Psoas muscle (tissue), 8 donors: ENCODE measurements at places on chromosomes 5 and 9. TPM values are rescaled to one million over a fixed set of nuclear protein-coding genes. Genes with fewer than 3 reads are reported as not detected.

DNA sequence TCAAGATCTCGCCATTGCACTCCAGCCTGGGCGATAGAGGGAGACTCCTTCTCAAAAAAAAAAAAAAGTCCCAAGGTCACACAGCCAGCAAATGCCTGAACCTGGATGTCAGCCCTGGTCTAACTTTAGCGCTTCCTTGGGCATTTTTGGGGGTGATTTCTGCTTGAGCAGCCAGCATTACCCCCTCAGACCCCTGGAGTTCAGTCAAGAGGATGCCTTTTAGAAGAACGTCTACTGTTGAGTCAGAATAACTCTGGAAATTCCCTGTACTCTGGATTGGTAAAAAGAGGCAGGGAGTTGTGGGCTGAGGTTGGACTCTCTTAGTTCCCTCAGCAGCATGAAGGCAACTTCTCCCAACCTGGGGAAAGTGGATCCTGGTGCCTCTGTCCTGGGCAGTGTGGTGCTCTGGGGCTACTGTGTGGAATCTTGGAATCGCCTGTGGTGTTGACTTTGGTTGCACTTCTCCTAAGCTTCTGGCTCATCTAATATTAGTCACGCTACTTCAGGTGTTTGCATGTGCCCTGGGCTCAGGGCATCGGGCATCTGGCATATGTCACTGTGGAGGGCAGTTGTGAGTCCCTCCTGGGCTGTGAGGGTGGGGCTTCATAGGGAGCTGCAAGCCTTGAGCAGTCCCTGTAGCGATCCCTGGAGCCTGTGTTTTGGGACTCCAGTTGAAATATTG lies 32.2 kb downstream of the STXBP1 start:
- no peak for DNase-seq

- DNase-seq: no peak
These were observed 47.5 kb downstream of the SERINC5 start for GRCh38 chr5:80208381-80208780.

DNA sequence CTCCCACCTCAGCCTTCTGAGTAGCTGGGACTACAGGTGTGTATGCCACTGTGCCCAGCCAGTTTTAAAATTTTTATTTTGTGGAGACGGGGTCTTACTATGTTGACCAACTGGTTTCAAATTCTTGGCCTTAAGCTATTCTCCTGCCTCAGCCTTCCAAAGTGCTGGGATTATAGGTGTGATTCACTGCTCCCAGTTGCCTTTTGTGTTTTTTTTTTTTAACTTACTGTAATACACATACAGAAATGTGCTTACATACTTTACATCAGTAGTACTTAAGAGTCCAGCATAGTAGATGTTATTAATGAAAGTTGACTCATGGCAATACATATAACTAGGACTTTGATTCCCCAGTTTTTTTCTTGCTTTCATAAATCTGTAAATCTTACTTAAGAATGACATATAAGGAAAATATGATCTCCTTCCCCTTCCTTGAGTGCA lies 4.7 kb downstream of the MAN2A1 start:
- DNase-seq: no peak

DNA sequence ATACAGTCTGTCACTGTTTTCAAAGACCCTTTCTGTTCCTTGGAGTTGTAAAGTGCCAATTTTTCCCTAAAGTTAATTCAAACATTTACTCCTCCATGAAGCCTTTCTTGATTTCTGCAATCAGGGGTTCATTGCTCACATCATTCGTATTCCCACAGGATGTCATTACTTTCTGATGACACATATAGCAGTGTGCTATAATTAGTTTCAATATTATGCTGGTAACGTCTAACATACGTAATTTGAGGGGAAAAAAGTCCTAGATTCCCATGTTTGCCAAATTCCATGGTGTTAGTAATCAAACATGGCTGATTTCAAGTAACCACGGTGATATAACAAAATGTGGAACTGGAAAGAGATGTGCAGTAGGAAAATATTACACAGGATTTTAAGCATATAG lies 468.2 kb upstream of the MEF2C start:
- DNase-seq: no peak

DNA sequence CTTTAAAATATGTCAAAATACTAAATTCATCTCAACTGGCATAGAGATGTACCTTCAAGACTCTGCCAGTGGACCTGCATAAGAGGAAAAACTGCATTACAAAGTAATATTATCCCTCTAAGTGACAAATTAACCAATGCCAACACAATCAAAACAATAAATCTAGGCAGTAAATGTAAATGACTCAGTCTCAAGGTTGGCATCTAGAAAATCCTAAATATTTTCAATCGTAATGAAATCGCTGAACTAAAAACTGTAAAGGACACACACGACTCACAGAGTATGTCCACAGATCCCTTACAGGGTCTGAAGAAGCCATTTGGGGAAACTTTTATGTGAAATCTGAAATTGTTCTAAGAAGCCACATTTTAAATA lies 31.2 kb downstream of the ERMP1 start:
- DNase-seq: no peak

GRCh38 chr5:77635067-77635916 lies 3.2 kb downstream of the OTP start:
- no peak for DNase-seq

- DNase-seq: no peak
These were observed 369.0 kb downstream of the CAAP1 start for GRCh38 chr9:26523577-26523976.

GRCh38 chr5:144219869-144220268 lies 49.2 kb downstream of the KCTD16 start:
- no peak for DNase-seq

- no peak for DNase-seq
These were observed 177.2 kb upstream of the MAP3K1 start for GRCh38 chr5:56638061-56638621.

DNA sequence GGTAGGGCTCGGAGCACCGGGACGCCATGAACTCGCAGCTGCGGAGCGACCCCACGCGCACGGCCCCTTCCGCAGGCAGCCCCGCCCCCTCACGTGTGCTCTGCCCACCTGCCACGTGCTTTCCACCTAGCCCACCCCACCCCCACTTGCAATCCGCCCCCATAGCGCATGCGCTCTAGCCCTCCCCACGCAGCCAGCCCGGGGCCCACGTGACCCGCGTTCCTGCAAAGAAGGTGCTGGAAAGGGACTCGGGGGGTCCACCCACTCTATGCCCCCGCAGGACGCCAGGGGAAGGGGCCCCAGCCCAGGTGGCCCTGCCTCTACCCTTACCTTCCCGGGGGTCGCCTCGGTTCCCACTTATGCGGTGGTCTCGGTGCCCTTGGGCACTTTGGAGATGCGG lies at the start of gene SOHLH1:
Gene SOHLH1 (minus strand): TSS at position 42 of the 400 bp plus-strand sequence. CDS start 14 bp downstream, at position 28.
- no peak for DNase-seq

DNA sequence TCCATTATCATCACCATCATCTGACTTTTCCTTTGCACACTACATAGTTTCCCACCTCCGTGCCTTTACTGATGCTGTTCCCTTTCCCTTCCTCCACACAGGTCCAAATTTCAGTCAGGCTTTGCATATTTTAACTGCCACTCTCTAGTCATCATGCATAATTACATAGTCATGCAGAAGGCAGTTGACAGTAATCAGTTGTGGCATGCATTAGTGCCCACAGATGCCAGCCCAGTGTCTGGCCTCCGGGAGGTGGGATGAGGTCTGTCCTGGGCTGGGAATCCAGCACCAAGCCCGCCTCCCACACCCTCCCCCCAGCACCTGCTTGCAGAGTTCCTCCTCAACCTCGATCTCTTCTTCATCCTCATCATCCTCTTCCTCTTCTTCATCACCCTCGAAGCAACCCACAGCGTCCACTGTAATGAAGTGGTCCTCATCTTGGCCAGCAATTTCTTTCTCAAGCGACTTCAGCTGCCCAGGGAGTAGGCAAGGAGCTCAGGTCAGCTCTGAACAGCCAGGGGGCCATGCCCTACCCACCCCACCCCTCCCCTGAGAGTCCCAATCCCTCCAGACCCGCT lies 8.8 kb downstream of the BBLN start:
- no peak for DNase-seq

GRCh38 chr5:37804401-37804800 lies 35.4 kb downstream of the GDNF start:
- DNase-seq: no peak

DNA sequence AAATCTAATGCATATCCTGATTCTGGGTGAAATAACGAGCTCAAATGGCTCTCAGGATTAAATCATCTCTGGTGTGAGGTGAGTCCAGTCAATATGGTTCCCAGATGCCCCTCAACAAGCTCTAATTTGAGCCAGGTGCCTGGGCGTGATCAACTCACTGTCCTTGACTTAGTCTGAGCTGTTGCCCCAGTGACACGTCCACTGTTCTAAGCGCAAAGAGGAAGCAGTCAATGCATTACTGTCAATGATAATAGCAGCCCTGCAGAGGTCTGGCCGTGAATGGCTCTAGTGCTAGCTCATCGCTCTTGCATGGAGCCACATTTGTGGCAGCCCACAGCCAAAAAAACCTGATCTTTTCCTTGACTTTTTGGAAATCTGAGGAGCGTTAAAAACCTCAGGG lies 128.6 kb upstream of the EFNA5 start:
- DNase-seq: no peak

DNA sequence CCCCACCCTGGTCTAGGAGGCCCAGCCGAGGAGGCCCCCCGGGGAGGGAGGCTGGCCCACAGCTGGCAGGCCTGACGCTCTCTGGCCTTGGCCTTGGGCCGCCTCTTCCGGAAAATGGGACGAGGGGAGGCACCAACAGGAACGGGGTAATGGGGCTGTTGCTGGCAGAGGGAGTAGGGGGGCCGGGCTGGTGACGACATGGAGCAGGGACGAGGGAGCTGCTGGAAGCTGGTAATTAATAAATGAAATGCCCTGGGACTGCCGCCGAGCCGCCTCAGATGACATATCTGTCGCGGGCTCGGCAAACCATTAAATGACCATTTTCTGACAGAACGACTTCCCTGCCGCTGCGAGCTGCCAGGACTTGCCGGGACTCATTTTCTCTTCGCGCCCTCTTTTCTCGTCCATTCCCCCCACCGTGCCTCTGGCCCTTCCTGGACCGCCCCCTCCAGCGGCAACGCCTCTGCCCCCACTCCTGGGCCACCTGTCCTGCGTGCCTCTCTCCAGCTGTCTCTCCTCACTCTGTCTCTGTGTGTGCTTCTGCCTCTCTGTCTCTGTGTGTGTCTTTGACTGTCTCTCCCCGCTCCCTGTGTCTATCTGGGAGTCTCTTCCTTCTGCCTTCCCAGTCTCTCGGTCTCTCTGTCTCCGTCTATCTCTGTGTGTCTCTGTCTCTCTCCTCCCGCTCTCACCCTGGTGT lies 215.7 kb downstream of the PAX5 start:
- DNase-seq: no peak

TRAF1 gene
- 0.95 TPM for polyA plus RNA-seq

SPTLC1 gene
- 12.2 TPM for polyA plus RNA-seq

LCN15 gene
- not detected for polyA plus RNA-seq

AGXT2 gene
- polyA plus RNA-seq: not detected

SOX30 gene
- 0.01 TPM for polyA plus RNA-seq

TMEM171 gene
- 0.25 TPM for polyA plus RNA-seq

CYSRT1 gene
- polyA plus RNA-seq: 0.11 TPM

FOXD4L4 gene
- 0.03 TPM for polyA plus RNA-seq

PCDHGA2 gene
- polyA plus RNA-seq: 1.1 TPM
